Activated T-helper 1 cell treated with anti-CD3 and anti-CD28 coated beads, Interleukin-2, amount 50 U/mL, for 16 hours (primary cell): ENCODE measurements at places on chromosomes 12 and 14.
A peak's percentile ranks its signal among the peaks of the same experiment; 100 is the strongest.

GRCh38 chr12:121673013-121673511 is 3.6 kb upstream of the MORN3 start:
- no peak for DNase-seq

DNA sequence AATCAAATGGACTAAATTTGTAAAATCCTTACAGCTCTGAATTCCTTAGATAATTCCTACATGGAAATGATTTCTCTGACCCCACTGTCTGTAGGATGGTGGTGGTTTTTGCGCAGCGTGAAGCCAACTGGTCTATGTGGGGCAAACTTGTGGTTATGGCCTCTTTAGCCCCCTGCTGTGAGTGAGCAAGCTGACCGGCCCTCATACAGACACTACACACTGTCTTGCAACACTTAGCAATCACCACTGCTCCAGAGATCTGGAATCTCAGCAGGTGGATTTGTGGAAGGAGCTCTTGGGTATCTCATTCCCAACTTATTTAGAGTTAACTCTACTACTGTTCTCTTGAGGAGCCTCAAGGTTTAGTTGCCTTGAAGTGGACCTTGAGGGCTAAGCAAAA is 70.2 kb downstream of the SCN8A start:
- no peak for DNase-seq

- DNase-seq = peak; percentile 38
These were observed 501 bp downstream of the RIMKLB start for GRCh38 chr12:8698132-8698851.

DNA sequence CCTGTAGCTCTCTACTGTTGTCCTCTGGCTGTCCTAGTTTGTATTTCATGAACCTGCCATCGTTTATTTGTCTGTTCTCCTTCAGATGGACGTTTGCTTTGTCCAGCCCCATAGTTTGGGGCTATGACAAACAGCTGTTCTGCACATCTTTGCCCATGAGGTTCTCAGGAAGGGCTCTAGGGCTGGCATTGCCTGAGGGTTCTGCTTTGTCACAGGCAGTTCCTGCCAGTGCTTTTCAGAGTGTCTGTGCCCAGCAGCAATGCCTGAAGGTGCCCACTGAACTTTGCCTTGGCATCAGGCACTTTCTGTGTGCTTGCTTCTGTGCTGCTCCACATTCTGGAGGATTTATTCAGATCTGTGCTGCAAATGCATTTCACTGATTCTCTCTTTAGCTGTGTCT is 361.3 kb downstream of the TMEM121 start:
- no peak for DNase-seq
